ENCODE measurements at places on chromosomes 1 and 21.

DNA sequence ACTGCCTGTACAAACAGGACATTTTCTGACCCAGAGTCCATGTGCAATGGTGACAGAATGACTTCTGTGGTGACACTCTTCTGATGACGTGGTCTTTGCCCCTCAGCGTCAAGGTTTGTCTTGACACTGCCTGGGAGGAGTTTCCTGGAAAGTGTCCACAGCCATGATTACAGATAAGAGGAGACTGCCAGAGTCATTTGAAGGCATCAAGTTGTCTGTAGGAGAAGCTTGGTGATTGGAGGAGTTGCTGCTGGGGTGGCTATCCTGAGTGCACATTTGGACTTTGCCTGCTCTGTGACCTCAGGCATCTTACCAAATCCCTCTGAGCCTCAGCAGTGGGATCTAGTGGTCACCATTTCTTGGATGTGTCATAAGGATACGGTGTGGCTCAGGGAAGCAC lies 17.7 kb downstream of the TCHHL1 start:
- DNase-seq, result no peak

GRCh38 chr1:21439721-21440629 lies at the start of gene NBPF3:
NBPF3 (plus strand) TSS chr1:21440137; CDS start chr1:21445087, 4,950 bp downstream.
- DNase-seq, result peak; percentile 23

DNA sequence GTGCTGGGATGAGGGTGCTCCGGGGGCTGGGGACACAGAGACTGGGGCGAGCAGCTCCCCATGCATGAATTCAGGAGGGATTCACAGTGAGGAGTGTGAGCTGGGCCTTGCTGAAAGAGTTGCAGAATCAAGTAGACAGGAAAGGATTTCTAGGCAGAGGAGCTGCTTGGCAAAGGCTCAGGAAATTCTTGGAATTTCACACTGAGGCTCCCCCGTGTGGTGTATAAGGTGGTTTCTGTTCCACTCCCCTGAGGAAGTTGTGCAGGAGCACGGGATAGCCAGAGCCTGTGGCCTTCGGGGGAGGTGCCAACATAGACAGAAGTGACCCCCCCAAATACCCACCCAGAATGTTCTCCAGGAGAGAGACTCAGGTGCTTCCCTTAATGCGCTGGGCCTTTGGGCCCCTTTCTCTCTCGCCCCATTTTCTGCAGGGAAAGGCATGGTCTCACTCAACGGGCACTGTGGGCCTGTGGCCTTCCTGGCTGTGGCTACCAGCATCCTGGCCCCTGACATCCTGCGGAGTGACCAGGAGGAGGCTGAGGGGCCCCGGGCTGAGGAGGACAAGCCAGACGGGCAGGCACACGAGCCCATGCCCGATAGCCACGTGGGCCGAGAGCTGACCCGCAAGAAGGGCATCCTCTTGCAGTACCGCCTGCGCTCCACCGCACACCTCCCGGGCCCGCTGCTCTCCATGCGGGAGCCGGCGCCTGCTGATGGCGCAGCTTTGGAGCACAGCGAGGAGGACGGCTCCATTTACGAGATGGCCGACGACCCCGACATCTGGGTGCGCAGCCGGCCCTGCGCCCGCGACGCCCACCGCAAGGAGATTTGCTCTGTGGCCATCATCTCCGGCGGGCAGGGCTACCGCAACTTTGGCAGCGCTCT lies 58.5 kb upstream of the ACTL8 start:
- DNase-seq, result no peak

- no peak for DNase-seq
Observed at GRCh38 chr1:51442198-51442597, 76.9 kb downstream of the EPS15 start.

DNA sequence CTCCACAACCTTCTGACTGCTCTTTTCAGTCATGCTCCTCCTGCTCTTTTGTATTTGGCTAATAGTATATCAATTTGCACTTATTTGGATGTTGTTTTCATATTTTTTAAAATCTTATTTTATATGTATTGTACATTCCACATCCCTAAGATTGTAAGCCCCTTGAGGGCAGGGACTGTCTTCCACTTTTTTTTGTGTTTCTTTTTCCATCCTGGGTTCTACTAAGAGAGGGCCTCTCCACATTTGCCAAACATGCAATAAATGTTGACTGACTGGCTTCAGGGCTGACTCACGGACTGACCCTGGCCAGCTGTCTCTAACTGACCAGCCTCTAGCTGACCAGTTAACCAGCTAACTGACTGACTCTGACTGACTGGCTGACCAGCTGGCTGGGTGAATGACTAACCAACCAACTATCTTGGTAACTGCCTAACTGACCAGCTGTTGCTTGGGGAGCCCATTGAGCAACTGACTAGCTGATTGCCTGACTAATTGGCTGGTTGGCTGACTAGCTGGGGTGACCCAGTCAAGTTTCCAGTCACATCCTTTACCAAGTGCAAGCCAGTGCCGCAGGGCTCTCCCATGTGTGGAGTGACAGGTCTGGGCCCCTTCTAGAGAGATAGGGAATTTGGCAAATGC lies 16.1 kb downstream of the CSF1 start:
- DNase-seq, result no peak

DNA sequence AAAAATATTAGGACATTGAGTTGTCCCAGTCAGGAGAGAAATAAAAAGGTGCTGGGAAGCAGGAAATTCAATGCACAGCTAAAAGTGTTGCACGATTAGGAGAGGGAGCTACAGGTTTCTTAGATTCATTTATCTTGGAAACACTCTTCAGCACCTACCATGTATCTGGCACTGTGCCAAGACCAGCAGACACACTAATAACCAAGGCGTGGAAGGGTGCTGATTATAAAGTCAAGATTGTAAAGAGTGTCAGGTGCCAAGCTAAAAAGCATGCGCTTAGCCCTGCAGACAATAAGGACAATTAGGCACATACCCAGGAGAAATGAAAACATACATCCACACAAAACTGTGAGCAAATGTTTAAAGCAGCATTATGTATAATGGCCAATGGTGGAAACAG lies 129.9 kb downstream of the DSCAM start:
- DNase-seq, result no peak

GRCh38 chr21:31445137-31445536 lies 101.1 kb upstream of the TIAM1 start:
- DNase-seq, result no peak

GRCh38 chr1:156144742-156145141 lies 8.6 kb upstream of the SEMA4A start:
- DNase-seq, result no peak

GRCh38 chr1:116288201-116288598 lies 84.8 kb upstream of the ATP1A1 start:
- DNase-seq, result no peak
